Inflammatory macrophage treated with lipopolysaccharide for 4 hours (primary cell): ENCODE measurements at places on chromosomes 3 and 15.
A peak's percentile ranks its signal among the peaks of the same experiment; 100 is the strongest.

DNA sequence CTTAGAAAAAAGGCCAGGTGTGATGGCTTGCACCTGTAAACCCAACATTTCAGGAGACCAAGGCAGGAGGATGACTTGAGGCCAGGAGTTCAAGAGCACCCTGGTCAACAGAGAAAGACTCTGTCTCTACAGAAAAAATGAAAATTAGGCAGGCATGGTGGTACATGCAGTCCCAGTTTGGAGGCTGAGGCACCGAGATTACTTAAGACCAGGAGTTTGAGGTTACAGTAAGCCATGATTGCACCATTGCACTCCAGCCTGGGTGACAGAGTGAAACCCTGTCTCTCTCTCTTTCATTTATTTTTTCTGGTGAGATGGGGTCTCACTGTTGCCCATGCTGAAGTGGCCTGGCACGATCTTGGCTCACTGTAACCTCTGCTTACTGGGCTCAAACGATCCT lies 24.7 kb downstream of the IP6K1 start:
- no peak for DNase-seq

GRCh38 chr3:105970283-105970682 lies 101.5 kb upstream of the CBLB start:
- peak; percentile 51 for DNase-seq

GRCh38 chr15:94061041-94061440 lies 170.3 kb upstream of the MCTP2 start:
- no peak for DNase-seq

DNA sequence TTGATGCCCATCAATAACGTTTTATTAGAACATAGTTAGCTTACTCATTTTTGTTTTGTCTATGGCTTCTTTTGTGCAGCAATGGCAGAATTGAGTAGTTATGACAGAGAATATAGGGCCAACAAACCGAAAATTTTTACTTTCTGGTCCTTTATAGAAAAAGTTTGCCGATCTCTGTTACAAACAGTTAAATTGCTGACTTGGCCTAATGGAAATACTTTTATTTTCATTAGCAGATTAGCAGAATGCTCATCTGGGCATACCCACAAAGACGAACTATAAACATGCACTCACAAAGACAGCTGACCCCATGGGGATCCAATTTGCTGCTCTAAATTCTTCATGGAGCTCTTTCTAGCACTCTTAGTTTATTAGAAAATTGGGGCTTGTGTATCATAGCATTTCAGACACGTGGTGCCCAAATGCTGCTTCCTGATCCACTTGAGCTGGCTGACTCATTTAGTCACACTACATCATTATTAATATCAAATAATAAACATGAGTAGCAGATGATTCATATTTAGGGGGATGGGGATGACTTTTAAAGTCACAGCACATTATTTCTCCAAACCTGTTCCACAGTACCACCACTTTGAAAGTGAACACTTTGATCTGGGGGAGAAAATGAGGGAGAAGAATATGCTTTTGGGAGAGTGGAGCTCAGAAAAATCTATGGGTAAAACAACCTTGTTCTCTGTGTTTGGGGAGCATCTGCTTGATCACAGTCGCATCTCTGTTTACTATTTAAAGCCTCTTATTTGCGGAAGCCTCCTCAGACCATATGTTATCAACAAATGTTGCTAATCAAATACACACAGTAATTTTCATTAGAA lies 228.1 kb upstream of the FEZF2 start:
- DNase-seq = no peak

- no peak for DNase-seq
These were observed 13.2 kb downstream of the KLHL18 start for GRCh38 chr3:47295976-47296375.

GRCh38 chr3:160748787-160749186 lies 7.2 kb upstream of the PPM1L start:
- DNase-seq = no peak

GRCh38 chr3:71018799-71019198 lies 564.7 kb downstream of the FOXP1 start:
- no peak for DNase-seq

GRCh38 chr3:123296261-123296660 lies 94.5 kb downstream of the SEC22A start:
- DNase-seq = no peak

GRCh38 chr3:128182656-128183055 lies 29.4 kb downstream of the EEFSEC start:
- DNase-seq = no peak

DNA sequence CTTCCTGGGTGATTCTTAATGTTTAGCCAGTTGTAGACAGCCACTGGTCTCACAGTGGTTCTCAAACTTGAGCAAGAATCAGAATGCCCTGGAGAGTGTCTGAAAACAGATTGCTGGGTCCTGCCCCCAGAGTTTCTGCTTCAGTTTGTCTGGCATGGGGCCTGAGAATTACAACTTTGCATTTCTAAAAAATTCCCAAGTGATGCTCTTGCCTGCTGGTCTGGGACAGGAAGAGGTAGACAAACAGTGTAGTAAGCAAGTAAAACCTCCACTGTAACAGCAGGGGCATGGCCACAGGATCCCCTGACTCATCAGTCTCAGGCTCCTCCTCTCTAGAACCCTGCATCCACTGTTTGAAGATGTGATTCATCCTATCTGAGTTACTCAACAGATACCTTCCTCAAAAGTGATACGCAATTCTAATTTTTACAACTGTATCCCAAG lies 36.5 kb downstream of the DZIP1L start:
- DNase-seq = peak; percentile 52

GRCh38 chr15:40845511-40846284 lies 1.9 kb downstream of the SPINT1 start:
- no peak for DNase-seq

GRCh38 chr3:128504533-128504915 lies 11.5 kb upstream of the GATA2 start:
- DNase-seq = no peak

DNA sequence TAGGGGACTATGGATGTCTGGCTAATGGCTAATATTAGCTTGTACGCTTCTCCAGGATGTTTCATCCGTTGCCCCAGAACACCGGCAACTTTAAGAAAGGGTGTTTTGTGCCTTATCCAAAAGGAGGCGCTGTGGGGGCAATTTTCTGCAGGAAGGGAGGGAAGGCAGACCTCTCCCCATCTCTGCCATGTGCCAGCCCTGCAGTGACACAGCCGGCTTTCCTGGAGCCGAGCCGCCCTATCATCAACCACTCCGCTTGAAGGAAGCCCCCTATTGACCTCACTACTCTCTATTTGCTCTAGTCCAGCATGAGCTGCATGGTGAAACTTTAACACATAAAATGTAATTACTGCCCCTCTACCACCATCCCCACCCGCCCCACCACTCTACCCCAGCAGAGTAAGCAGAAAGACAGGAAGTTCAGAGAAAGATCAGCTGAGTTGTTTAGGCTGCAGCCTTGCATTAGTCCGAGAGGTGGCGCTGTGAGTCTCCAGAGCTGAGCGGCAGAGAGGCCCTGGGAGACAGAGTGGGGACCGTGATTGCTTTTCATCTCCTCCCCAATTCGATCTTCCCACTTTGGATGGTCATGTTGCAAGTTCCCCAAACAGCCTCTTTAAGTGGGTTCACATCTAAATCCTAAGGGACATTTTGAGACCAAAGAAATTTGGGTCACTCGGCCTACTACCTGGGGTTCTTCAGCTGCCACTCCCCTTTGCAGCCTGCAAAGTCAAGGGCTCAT lies 24.5 kb upstream of the RAD18 start:
- peak; percentile 54 for DNase-seq

DNA sequence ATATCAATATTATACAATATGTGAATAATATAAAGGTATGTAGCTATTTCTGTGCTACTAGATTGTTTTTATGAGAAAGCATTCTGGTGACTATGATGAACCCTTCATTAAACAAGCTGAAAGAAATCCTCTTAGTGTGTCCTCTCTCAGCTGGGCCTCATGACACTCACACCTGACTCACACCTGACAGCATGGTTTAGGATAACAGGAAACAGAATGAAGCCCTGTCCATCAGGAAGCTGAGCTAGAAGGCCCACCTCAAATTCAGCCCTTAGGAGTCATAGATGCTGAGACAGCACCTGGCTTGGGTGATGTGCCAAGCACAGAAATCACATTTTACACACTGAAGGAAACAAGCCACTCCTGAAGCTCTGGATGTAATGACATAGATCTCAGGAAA lies 30.8 kb downstream of the CHCHD4 start:
- DNase-seq = no peak

DNA sequence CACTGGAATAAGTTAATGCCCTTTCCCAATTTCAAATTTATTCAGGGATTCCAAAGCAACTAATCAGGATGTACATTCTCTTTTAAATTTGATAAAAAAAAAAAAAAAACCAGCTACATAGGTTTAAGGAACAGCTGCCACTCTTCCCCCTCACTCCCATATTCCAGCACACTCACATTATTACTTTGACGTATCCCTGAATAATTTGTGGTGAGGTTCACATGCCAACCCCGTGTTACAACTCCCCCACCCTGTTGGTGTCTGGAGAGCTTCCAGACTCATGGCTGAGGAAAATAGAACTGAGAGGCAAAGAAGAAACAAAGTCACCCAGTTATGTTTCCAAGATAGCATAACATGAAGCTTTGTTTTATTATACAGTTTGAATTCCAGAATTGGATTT lies 300.5 kb upstream of the MME start:
- DNase-seq = no peak

- no peak for DNase-seq
These were observed 51.8 kb downstream of the SMAD6 start for GRCh38 chr15:66753687-66754377.

GRCh38 chr15:88258093-88258641 lies 1.6 kb upstream of the NTRK3 start:
- no peak for DNase-seq

DNA sequence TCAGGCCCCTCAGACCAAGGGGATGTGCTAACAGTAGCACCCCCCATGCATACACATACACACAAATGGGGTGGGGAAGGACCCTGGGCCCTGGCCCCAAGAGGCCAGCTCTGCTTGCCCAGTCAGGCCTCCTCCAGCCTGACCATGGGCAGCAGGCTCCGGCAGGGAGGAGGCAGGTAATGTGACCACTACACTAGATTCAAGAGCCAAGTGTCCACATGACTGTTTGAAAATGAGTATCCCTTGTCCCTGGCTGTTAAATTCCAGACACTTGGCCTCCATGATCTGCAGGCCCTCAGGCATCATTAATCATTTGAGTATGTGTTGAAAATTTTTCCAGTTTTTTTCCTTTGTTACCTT lies 13.9 kb upstream of the GNAI2 start:
- no peak for DNase-seq

DNA sequence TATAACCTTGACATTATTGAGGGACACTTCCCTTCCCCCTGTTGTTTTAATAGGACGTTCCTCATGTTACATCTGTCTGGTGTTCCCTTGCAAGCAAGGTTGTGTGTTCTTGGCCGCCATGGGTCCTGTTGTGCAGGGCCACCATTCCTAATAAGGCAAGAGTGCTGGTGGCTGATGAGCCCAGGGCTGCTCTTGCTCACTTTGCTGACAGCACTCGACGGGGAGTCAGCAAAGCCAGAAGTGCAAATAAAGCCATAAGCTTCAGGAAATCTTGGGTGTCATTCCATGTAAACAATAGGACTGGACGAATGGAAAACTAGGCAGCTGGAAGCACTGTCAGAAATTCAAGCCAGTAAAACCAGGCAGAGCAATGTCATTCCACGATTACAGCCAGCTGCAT lies 75.8 kb downstream of the SQOR start:
- DNase-seq = no peak

DNA sequence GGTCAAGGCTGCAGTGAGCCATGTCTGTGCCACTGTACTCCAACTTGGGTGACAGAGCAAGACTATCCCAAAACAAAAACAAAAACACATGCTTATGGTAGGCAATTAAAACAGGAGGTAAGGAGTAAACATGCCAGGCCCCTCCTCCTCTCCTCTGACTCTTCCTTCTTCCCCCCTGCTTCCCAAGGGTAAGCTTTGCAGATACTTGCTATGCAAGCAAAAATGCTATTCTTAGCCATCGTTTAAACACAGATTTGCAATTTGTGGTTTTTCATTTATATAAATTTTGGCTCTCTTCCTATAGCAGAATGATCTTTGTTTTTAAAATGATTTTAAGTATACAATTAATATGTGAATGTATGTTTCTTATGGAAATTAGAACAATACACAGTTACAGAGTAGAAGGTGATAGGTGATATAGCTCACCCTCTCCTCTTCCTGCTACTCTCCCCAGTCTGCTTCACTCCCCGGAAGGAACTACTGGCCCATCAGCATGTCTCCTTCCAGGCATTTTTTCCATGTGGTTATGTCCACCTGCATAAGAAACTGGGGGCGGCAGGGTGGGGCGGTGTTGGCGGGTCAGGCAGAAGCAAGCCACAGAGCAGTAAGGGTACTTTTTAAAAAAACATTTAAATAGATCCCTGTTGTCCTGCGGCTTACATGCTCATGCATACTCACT lies 42.1 kb downstream of the IGF1R start:
- no peak for DNase-seq

DNA sequence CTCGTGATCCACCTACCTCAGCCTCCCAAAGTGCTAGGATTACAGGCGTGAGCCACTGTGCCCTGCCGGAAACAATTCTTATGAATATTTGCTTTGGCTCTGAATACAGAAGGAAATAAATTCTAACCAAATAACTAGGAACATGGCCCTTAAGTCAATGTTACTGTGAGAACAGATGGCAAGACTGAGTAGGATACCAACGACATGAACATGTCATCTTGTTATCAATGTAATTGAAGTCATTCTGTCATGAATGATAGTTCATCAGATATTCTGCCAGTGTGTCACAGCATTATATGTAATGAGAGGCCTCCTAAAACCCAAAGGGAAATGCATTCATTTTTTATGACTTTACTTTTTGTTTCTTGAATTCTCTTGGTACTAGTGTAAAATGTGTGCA lies 548.8 kb downstream of the MCTP2 start:
- no peak for DNase-seq

DNA sequence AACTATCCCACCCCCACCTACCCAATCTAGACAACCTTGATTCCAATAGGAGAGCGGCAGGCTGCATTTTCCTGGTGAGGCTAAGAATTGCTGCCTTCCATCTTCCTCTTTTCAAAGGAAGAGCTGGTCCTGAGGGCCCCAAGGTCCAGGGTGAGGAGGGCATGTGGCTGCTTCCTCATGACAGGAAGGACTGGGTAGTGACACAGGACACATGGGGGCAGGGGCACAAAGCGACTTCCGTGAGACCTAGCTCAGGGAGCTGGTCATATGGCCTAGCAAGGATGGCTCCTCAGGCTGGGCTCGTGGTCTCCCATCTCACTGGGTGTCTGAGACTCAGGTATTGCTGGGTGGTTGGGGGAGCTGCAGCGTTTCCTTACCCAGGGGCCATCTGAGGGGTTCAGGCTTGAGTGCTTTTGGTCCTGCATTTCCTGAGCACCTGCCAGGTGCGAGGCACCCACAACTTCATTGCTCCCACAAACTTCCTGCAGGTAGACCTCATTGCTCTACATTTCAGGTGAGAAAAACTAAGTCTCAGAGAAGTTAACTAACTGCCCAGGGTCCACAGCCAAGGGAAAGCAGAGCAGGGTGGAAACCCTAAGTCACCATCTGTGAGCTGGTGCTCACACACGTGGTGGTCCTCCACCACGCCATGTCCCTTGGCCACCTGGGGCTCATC lies 160.0 kb upstream of the TLE3 start:
- peak; percentile 88 for DNase-seq
